Activated CD4-positive, alpha-beta T cell treated with anti-CD3 and anti-CD28 coated beads, Interleukin-2, amount 50 U/mL, for 24 hours (primary cell): ENCODE measurements at places on chromosomes 2 and 18.

DNA sequence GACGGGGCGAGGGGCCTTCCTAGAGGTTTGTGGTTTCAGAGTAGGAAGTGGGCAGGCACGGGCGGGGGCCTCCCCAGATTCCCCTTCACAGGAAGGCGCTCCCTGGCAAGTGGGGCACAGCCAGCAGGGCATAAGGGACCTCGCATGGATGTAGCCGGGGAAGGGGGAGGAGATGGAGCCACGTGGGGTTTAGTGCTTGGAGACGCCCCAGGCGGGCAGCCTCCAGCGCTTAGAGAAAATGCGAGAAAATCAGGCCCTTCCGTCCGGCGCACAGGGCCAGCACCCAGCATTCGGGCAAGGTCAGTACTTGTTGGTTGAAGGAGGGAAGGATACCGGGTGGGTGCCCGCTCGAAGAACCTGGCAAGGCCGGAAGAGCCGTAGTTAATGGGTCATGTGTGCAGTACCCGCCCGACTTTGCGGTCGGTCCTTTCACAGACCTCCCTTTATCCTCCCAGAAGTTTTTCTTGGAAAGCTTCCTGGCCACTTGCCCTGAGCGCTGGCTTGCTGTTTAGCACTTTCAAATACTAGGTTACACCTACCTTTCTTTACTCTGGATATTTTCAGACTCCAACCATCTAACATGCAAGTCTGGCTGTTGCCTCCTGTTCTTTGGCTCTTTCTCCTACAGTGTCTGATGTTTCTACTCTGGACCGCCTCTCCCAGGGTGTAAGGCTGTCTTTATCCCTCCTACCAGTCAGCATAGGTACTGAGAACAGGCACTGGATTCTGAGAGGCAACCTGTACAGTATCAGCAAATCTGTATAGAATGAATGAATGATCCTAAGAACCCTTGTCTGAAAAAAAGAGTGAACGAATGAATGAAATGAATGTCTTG, 78.1 kb downstream of the CIB4 start:
- DNase-seq, result no peak

- DNase-seq, result no peak
These were observed 16.6 kb downstream of the SP110 start for GRCh38 chr2:230203110-230203676.

GRCh38 chr18:75141166-75141565, 67.8 kb downstream of the PTGR3 start:
- DNase-seq, result no peak

DNA sequence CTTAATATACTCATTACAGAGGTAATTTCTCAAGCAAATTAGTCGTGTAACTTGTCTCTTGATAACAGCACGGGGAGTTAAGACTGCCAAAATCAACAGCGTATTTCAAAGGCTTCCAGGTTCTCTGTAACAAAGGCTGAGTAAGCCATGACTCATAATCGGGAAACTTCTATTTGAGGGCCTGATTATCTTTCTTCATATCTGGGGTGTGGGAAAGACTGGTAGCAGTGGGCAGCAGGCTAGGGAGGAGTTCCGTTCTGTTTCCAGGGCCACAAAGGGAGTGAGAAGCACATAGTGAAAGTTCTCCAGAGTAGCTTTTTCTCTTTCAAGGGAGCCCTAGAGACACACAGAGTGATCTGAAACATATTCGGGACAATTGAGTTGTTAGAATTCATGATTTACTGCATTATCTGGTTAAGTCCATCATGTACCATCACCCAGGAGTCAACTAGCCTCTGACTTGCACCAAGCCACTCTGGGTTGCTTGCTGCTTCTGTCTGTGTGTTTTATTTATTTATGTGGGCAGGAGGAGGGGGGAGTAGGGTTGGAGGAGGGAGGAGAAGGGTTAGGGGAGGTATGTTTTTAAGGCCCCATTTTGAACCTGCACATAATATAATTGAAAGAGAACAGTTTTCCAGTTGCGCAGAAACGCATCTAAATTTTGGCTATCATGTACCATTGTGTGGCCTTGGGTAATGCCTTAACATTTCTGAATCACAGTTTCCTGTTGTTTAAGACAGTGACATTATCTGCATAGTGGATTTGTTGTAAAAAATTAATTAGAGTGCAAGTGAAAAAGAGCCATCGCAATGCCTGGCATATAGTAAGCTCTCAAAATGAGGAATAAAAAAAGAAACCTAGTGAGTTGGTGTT, 80.5 kb upstream of the ITPRID2 start:
- DNase-seq, result no peak

DNA sequence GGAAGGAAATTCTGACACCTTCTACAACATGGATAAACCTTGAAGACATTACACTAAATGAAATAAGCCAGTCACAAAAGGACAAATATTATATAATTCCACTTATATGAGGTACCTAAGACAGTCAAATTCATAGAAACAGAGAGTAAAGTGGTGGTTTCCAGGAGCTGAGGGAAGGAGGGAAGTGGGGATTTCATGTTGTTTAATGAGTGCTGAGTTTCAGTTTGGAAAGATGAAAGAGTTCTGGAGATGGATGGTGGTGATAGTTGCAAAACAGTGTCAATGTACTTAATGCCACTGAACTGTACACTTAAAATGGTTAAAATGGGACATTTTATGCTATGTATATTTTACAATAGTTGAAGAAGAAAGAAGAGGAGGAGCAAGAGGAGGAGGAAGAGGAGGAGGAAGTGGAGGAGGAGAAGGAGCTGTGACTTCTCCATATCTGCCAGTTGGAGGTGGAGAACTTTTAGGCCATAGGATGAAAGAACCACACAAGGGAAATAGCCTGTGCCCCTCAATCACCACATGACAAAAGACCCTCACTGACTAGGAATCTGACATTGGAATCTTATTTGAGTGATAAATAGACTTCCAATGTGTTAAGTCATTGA, 55.3 kb upstream of the LGALSL start:
- DNase-seq, result no peak

DNA sequence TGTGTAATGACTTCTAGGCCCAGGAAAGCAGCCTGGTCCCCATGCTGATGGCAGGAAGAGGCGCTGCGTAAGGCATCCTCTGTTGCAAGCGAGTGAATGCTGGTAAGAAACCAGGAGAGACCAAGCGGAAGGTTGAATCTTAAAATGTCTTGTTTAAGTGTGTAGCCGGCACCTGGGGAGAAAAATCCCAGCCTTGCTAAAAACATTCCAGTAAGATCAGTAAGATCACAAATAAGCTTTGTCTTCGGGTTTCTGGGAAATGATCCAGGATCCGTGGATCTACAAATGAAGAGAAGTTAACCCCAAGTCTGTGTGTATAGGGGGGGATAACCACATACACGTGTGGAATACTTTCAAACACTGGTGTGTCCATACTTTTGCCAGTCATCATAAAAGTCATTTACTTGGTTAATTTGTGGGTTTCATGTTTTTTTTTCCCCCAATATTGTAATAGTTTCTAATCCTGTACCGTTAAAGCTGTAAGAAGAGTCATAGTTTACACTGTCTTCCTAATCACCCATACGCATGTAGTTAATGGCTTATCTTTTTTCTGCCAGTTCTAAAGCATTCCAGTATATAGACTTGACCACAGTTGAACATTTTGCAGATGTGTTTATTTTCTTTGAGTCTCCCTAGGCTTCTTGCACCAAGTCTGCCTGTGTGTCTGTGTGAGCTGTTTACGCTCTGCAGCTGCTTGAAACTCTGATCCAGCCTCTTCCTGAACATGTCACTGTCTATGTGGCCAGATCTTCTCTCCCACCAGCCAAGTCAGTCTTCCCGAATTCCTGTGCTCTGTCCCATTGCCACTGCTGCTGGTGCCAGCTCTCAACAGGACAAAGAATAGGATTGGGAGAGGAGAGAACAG, 135.9 kb upstream of the ARL4C start:
- DNase-seq, result no peak

DNA sequence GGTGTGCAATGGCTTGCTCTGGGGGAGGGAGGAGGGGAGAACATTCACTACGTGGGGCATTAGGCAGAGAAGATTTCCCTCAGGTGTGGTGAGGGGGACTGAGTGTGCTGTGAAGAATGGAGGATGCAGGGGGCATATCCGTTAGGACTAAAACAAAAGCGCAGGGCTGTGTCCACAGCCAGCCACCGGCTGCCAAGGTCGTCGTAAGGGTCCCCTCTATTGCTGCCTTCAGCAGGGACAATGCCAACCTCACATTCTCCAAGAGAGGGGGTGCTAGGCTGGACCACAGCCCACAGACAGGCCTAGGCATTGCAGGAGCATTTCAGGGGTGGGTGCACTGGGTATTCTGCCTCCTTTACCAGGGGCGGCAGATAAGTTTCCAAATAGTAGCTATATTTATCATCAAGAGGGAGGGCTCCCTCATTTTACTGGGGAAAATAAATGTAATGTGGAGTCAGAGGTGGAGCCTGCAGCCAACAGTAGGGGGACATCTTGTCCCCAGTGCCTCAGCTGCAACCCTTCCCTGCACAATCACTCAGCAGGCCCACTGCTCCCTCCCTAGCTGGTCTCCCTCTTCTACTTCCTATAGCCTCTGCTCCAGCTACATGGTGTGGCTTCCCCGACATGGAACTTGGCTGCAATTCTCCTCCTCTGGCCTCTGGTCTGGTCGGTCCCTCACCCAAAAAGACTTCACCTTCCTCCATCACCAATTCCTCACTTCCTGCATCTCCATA, 74.9 kb upstream of the OTOF start:
- no peak for DNase-seq

DNA sequence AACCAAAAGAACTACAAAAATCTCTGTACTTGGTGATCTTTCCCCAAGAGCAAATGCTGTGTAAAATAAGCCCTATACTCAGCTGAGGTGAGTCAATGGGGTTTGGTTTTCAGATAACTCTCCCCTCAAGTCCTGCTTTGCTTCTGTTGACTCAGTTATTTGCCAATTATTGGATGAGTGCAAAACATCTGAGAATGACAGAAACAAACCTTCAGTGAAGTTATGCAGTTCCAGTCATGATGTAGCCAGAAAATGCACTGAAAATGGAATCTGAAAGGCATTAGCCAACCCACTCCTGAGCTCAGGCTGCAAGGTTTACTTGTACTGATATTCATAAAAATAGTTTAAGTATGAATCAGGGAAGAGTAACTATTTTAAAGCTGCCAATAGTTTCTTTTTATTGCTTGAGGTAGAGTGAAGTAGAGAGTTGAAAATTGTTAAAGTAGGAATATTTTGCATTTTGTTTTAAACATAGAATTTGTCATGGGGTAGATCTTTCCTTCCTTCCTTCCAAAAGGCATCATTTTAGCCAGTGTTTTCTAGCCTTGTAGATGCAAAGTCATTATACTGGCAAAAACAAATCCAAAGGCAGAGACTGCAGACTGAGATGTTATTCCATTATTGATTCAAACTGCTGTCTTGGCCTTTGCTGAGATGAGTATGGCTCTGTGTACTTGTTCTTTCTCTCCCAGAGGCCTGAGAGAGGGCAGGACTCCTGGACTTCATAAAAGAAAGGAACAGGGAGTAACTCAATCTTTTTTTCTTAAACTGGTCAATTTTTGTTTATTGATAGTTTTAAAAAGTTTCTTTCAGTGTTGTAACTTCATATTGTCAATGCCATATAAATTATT, 215.3 kb downstream of the RND3 start:
- DNase-seq, result no peak

- DNase-seq, result no peak
These were observed 182.1 kb downstream of the AGAP1 start for GRCh38 chr2:235675678-235676535.

GRCh38 chr2:207167099-207167923, 1.6 kb upstream of the KLF7 start:
- DNase-seq, result no peak

GRCh38 chr2:86143926-86144685, 38.1 kb downstream of the PTCD3 start:
- no peak for DNase-seq
